ENCODE measurements at places on chromosomes 7 and 10. TPM values are rescaled to one million over a fixed set of nuclear protein-coding genes. Genes with fewer than 3 reads are reported as not detected.

GRCh38 chr10:133167693-133168616 lies 7.9 kb downstream of the KNDC1 start:
- no peak for DNase-seq

DNA sequence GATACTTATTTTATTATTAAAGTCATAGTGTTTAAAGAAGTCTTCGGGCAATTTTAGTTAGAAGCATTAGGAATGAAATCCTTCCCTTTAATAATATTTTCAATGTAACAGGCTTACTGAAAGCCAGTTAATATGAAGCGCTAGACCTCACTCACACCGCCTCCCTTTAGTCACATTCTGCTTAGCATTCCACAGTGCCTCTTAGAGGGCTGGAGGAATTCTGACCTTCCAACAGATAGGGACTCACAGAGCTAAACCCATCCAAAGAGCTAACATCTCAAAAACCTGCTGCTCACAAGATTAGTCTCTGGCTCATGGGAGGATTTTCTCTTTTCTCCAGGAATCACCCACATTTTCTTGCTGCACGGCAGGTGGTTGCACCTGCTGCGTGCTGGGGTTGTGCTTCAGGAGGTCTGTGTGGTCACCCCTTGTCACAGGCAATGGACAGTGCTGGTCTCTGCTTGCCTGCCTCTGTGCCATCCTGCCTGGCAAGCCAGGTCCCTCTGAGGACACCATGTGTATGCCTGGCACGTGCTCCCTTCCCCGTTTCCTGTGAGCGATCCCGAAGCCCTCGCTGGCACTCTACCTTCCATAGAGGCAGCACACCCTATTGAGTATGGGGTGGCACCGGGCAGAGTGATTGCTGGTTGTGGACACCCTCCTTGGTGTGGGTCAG lies 91.8 kb downstream of the KLF6 start:
- peak; percentile 75 for DNase-seq

GRCh38 chr7:66741-67140 lies 125.6 kb upstream of the FAM20C start:
- no peak for DNase-seq

DNA sequence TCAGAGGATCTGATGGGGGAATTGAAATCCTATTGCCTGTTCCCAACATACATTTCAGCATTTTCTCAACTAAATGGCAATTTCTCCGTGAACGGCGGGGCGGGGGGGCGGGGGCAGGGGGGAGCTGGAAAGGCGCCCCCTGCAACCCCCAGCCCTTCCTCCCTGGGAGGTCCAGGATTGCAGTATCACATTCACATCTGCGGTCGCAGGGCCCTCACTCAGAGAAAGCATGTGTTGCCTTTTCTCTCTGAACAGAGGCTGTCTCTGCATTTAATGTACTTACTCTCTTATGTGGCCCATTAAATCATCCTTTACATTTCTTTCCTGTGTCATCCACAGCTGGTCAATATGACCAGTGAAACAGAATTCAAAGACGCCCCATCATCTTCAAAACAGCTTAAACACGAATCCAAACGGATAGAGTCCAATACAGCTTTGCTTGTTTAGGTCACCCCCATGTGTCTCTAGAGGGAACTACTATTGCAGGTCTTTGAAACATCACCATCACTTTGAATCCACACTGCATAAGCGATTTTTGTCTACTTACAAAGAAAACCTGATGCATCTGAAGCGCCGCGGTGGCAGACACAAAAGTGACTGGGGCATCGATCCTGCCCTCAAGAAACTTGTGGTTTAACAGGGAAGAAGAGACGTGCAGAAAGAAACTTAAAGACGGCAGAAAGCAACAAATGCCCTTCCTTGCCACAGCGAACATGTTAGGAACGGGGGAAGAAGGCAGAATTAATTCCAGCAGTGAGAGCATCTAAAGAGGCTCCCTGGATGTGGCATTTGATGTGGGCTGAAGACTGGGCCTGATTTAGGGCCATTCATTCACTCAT lies 17.0 kb upstream of the ECHDC3 start:
- DNase-seq: no peak

- no peak for DNase-seq
These were observed 473 bp upstream of the CCDC201 start for GRCh38 chr7:45873355-45873754.

- DNase-seq: no peak
These were observed 19.4 kb downstream of the RBAK start for GRCh38 chr7:5065107-5065407.

DNA sequence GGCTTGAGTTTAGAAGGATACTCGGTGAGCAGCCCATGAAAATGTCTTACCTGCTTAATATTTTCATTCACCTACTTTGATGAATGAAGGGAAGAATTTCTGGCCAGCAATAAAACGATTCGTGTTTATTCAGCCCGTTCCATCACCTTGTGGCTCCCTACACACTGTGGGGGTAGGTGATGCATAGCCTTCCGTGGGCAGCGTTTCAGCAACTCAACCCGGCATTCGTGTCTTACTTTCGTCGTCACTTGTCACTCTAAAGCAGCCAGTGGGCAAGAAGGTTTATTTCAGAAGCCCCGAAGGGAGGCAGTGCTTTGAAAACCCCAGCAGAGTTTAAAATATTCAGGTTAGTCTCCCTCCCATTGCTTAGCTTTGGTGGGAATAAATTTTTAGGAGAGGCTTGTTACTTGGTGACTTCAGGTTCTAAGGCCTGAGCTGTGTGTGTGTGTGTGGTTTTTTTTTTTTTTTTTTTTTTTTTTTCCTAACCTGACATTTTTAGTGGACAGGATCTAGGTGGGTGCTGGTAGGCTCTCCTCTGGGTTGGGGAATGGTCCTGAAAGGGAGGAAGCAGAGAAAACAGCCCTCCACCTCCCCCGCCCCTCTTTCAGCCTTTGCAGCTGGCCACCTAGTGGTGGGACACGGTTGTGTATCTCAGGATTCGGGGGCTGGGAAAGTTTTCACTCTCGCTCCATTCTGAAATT lies 1.8 kb downstream of the GRK5 start:
- DNase-seq: no peak

Gene CPA2
- total RNA-seq: not detected

Gene PNLIPRP1
- not detected for total RNA-seq

- DNase-seq: no peak
These were observed 38.2 kb downstream of the ELAPOR2 start for GRCh38 chr7:87021285-87021684.

Gene CALD1
- total RNA-seq: 2,237 TPM

Gene PNLIPRP2
- total RNA-seq: not detected

Gene UNCX
- not detected for total RNA-seq
